ENCODE measurements at places on chromosomes 16 and 17.
A peak's percentile ranks its signal among the peaks of the same experiment; 100 is the strongest.

GRCh38 chr17:58710948-58711552, 18.6 kb downstream of the RAD51C start:
- DNase-seq, result peak; percentile 48

GRCh38 chr17:70072546-70073309, 2.3 kb upstream of the KCNJ16 start:
- no peak for DNase-seq

GRCh38 chr17:63358111-63358839, 87.8 kb downstream of the CYB561 start:
- no peak for DNase-seq

DNA sequence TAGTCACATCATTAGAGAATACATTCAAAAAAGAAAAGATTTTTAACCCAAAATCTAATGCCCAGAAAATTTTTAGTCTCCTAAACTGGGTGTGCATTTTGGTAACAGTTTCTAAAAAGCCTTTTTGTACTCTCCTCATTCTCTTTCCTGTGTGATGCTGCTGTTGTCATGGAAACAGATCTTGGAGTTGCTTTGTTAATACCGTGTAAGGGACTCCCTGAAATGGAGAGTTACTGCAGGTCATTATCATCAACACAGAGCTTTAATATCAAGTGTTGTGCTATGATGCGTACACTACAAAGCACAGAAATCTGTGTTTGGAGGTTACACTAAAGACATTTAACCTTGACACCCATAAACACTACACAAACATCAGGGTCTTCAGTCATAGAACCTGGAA, 216.3 kb downstream of the PRKCA start:
- peak; percentile 5 for DNase-seq

DNA sequence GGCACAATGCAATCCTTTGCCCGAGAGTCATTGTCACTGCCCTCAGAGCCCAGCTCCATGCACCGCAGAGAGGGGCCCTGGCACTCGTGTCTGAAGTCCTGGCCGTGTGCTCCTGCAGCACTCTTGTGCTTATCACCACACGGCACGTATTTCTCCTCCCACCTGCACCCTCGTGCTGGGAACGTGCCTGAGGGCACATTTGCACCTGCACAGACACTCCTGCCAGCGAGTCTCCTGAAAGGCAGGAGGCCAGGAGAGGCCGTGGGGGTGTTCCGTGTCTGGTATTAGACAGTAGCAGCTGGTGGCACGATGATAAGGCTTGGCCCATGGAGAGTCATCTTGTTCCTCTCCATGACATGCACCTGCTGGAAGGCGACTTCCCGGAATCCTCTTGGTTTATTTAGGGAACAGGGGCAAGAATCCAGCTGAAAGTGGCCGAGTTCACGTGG, 3.4 kb upstream of the ACSF3 start:
- DNase-seq, result no peak

GRCh38 chr17:30807896-30808295, 16.6 kb downstream of the CRLF3 start:
- DNase-seq, result no peak

Measured in NCI-H1105 (cell line).